ENCODE measurements at places on chromosomes 1 and 21. TPM values are rescaled to one million over a fixed set of nuclear protein-coding genes. Genes with fewer than 3 reads are reported as not detected.

PRR9 gene
- not detected for total RNA-seq

KRTAP24-1 gene
- not detected for total RNA-seq

SLC25A44 gene
- 61.3 TPM for total RNA-seq

KAZN gene
- 0.33 TPM for total RNA-seq

ERRFI1 gene
- 1.9 TPM for total RNA-seq

BSND gene
- total RNA-seq = not detected

C4BPA gene
- not detected for total RNA-seq

CYP4B1 gene
- total RNA-seq = not detected

ACBD6 gene
- total RNA-seq = 40.8 TPM

TRIM17 gene
- total RNA-seq = 1.5 TPM

FCGR3A gene
- not detected for total RNA-seq

MYBPH gene
- total RNA-seq = not detected

PROK1 gene
- total RNA-seq = not detected

RBM11 gene
- 3.1 TPM for total RNA-seq

KCNH1 gene
- not detected for total RNA-seq

DCAF8 gene
- 150 TPM for total RNA-seq

UMODL1 gene
- total RNA-seq = not detected

C1orf87 gene
- total RNA-seq = not detected

PCNX2 gene
- total RNA-seq = 17.8 TPM

PLA2G5 gene
- not detected for total RNA-seq

LRRC53 gene
- total RNA-seq = not detected

LIPI gene
- not detected for total RNA-seq

RGS18 gene
- total RNA-seq = 0.19 TPM

CASQ2 gene
- not detected for total RNA-seq

CLDN17 gene
- total RNA-seq = not detected

TMPRSS15 gene
- not detected for total RNA-seq

ALPL gene
- not detected for total RNA-seq

HS2ST1 gene
- total RNA-seq = 16.5 TPM

CELF3 gene
- not detected for total RNA-seq

TMEM82 gene
- total RNA-seq = not detected

POTED gene
- total RNA-seq = not detected

RCC2 gene
- total RNA-seq = 91.0 TPM

A3GALT2 gene
- not detected for total RNA-seq

GJB3 gene
- total RNA-seq = not detected

SH2D1B gene
- total RNA-seq = not detected

ADGRL4 gene
- not detected for total RNA-seq

CFAP107 gene
- total RNA-seq = not detected

Measured in activated CD4-positive, alpha-beta memory T cell treated with anti-CD3 and anti-CD28 coated beads for 36 hours (primary cell).